ENCODE measurements at places on chromosomes 5 and 9.

DNA sequence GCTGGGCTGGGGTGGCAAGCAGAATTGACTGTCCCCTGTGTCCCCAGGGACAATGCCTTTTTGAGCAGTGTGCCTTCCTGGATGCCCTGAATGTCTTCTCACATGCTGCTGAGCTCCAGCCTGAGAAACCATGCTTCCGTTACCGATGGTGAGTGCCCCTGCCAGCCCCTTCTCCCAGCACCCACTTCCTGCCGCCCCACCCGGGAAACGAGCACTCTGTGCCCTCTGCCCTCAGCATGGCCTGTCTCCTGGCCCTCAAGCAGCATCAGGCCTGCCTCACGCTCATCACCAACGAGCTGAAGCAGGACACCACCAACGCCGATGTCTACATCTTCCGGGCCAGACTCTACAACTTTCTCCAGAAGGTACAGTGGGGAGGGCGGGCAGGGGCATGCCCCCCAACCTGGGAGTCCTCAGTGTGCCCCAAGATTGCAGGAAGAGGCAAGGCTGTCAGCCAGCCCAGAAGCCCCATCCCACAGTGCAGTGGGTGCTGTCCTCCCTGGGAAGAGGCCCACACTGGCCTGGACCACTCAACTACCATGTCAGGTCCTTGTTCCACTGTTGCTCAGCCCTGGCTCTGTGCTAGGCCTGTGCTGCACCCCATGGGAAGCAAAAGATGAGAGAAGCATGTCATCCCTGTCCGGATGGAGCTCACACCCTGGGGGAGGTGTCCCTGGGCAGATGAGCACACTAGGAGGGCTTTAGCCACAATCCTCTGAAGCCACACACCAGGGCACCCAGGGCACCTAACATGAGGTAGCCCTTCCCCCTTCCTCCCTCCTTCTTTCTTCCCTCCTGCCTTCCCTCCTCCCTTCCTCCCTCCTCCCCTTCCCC is 4.4 kb downstream of the TTC16 start:
- DNase-seq: peak; percentile 44

DNA sequence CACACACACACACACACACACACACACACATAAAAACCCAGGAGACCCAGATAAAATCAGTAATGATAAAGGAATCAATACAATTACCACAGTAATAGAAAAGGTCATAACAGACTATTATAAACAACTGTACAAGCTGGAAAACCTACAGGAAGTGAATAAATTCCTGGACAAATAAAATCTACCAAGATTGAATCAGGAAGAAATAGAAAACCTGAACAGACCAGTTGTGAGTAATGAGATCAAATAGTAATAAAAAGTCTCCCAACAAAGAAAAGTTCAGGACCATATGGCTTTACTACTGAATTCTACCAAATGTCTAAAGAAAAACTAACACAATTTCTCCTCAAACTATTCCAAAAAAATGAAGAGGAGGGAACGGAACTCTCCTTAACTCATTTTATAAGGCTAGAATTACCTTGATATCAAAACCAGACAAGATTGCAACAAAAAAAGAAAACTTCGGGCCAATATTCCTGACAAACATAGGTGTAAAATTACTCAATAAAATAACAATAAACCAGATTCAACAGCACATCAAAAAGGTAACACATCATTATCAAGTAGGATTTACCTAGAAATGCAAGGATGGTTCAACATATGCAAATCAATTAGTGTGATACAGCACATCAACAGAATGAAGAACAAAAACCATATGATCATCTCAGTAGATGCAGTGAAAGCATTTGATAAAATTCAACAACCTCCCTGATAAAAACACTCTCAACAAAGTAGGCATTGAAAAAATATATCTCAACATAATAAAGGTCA is 325.2 kb upstream of the POU5F2 start:
- DNase-seq: no peak

GRCh38 chr5:108432024-108432423 is 50.1 kb upstream of the FBXL17 start:
- DNase-seq: no peak

DNA sequence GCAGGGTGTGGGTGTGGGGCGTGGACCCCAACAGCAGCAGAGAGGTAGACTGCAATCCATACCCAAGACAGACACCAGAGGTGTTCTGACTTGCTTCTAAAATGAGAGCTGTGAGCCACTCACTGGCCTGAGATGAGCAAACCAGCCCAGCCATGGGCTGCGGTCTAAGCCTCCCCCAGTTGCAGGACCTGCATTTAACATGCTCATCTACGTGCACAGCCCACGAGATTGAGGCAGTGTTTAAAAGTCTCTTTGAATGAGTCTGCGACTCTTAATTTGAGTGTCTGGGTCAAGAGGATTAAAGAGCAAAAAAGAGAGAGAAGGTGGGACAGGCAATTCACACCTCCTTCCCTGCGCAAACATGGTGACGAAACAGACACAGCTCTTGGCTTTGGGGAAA is 5.9 kb downstream of the SURF4 start:
- no peak for DNase-seq

DNA sequence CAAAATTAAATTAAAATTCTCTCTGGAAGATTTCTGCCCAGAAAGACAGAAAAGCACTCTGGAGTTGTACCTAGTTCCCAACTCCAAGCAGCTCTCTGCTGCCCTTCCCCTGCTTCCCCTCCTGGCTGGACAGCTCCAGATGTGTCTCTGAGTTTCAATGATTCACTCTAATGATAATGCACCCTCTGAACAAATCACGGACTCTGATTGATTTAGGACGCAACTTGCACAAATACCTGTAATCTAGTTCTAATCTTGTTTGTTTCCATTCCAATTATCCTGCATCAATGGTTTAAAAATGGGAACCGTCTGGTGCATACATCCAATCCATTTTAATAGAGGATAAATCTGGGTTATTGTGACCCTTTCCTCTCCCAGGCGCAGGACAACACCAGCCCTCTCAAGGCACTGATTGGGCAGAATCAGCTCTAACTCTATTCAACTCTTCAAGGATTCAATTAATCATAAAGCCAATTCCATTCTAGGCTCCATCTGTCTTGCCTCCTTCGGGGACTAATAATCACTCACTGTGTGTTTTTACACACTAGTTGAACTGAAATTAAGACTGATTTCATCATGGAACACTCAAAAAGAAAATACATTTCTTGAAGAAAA is 111.2 kb upstream of the LRRTM2 start:
- DNase-seq: no peak

DNA sequence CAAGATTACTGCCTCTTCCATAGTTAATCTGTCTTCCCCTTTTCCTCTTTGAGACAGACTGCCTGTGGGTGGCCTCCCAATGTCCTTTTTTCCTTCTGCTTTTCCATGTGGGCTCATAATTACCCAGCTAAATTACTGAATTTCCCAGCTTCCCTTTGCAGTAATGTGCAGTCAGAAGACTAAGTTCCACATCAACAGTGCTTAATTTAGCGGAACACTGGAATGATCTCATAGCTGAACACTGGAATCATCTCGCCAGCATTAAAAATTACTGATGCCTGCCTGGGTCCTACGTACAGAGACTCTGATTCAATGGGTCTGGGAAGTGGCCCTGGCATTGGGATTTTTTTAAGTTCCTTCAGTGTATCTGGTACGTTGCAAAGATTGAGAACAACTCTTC is 84.3 kb downstream of the DNAH5 start:
- no peak for DNase-seq

- DNase-seq: no peak
Observed at GRCh38 chr5:6328173-6328572, 50.2 kb downstream of the MED10 start.

Measured in CD4-positive, alpha-beta T cell treated with Interleukin-21 for 1 hour (primary cell).